ENCODE measurements at places on chromosomes 11 and 22. TPM values are rescaled to one million over a fixed set of nuclear protein-coding genes. Genes with fewer than 3 reads are reported as not detected.

The HORMAD2 gene
- total RNA-seq, result not detected

GRCh38 chr22:39173787-39174497 is 21.5 kb upstream of the CBX7 start:
- DNase-seq, result no peak

- no peak for DNase-seq
These were observed 11.3 kb downstream of the TRIM66 start for GRCh38 chr11:8671193-8671612.

DNA sequence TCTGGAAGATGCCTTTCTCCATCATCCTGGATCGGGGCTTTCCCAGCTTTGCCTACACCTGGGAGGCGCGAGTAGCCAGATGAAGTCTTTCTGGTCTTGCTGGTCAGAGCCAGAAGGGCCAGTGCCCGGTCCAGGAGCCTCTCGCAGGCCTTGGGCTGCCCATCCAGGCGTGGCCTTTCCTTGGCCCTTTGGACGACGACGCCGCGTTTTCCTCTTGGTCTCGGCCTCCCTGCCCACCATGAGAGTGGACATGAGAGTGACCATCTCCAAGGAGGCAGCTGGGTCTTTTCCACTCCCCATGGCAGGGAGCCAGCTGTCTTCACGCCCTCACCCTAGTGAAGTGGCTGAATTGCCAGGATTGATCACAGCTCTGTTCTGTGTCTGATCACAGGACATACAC is 3.5 kb downstream of the PTDSS2 start:
- no peak for DNase-seq
